T-helper 1 cell (primary cell): ENCODE measurements at places on chromosomes 16 and 17.
A peak's percentile ranks its signal among the peaks of the same experiment; 100 is the strongest.

GRCh38 chr16:7736138-7736665, 403.6 kb downstream of the RBFOX1 start:
- no peak for DNase-seq

GRCh38 chr16:74252329-74252728, 44.3 kb upstream of the PSMD7 start:
- no peak for DNase-seq

DNA sequence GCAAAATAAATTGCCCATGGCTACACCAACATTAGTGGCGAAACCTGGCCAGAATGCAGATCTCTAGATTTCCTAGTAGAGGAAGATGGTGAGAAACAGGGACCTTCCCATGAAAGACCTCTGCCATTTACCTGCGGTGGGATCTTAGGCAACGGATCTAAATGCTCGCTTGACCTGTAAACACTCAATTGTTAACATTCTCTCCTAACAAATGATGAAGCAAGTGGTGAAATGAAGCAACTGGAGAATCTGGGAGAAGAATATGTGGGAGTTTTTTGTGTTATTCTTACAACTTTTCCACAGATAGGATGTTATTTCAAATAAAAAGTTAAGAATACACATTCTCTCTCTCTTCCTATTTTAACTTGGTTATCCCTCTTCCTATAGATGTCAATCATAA, 56.6 kb downstream of the SMG6 start:
- DNase-seq = no peak

- DNase-seq = no peak
These were observed 31.8 kb downstream of the C16orf82 start for GRCh38 chr16:27098366-27099049.

- no peak for DNase-seq
These were observed 22.7 kb downstream of the WNT9B start for GRCh38 chr17:46873941-46874645.

- no peak for DNase-seq
These were observed 31.4 kb upstream of the CDC42EP4 start for GRCh38 chr17:73343168-73343634.

GRCh38 chr17:41530062-41531048, 2.2 kb upstream of the KRT19 start:
- no peak for DNase-seq

DNA sequence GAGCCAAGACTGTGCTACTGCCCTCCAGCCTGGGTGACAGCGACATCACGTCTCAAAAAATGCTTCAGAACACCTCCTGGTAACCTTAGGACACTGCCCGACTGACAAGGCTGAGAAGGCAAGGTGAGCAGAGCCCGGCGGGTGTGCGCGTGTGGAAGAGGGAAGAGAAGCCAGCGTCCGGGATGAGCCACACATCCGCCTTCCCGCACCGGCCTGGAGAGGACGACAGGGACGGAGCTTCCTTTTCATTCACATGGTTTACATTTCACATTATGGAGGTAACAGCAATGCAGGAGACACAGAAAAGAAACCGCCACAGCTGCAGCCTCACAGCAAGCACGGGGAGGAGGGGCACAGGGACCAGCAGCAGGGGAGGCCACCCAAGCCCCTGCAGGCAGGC, 16.5 kb downstream of the HAGH start:
- DNase-seq = no peak

- DNase-seq = no peak
These were observed 1.6 kb downstream of the KCNG4 start for GRCh38 chr16:84237994-84238750.

- no peak for DNase-seq
These were observed 33.0 kb upstream of the FOXJ1 start for GRCh38 chr17:76174037-76174436.

DNA sequence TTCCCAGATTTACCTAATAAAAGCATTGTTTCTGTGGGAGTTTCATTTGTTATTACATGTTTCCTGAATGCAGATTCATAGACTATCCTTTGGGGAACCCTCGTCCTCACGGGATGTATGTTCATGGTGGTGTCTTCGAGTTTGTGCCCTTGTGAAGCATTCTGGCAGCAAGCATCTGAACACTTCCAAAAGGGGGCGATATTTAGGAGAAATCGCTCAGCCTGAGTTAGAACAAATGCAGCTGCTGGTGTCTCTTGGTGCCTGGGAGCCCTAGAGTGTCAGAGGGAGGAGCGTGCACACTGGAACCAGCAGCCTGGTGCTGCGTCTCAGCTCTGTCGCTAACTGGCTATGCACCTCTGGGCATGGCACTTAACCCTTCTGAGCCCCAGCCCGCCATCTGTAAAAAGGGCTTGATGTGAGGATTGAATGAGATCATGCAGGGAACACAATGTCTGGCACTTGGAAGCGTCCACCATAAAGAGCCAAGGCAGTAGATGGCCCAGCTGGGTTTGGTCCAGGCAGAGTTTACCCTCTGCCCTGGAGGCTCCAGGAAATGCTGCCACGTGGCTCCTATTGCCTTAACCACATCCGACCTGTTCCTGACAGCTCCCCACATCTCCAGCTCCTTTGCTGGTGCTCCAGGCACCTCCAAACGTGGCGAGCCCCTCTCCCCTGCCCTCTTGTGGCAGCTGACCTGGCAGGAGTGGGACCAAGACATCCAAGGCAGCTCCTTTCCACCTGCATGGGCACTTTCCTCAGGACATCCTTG, 25.0 kb upstream of the C16orf78 start:
- no peak for DNase-seq

DNA sequence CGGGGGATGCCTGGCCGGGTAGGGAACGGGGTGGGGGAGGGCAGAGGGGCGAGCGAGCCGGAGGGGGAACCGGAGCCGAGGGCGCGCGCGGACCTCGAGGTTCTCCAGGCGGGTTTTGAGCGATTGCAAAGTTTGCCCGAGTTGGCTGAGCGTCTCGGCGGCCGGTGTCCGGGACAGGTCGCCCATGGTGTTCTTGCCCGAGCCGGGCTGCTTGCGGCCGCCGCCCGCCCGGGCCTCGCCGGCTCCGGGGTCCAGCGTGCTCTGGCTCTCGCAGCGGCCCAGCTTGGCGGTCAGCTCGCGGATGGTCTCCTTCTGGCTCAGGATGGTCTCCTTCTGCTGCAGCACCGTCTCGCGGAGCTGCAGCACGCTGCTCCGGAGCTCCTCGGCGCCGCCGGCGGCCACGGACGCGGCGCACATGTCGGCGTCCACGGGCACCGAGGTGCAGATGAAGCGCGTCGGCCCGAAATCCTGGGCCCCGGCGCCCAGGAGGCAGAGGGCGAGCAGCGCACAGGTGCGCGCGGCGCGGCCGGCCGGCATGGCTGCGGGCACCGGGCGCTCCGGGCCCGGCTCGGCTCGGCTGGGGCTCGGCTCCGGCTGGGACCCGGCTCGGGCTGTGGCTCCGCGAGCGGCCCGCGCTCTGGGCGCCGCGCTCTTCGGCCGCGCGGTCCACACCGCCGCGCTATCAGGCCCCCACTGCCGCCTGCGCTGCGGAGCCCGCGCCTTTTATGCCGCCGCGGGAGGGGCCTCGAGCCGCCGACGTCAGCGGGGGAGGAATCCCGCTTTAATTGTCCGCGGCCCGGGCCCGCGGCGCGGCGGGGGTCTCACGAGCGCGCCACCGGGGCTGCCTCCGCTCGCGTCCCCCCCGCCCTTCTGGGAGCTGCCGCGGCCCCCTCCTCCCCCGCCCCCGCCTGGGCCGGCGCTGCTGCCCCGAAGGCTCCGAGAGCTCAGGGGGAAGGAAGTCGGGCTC, at the start of gene NPTX1:
Gene NPTX1 (minus strand): TSS at position 698 of the 967 bp plus-strand sequence. CDS start 161 bp downstream, at position 537.
- DNase-seq = no peak

GRCh38 chr17:54749157-54749556, 151.5 kb upstream of the TOM1L1 start:
- no peak for DNase-seq

- no peak for DNase-seq
These were observed 357.9 kb downstream of the CNTNAP4 start for GRCh38 chr16:76634847-76635697.

- DNase-seq = no peak
These were observed 9.9 kb downstream of the C16orf46 start for GRCh38 chr16:81067166-81067565.

DNA sequence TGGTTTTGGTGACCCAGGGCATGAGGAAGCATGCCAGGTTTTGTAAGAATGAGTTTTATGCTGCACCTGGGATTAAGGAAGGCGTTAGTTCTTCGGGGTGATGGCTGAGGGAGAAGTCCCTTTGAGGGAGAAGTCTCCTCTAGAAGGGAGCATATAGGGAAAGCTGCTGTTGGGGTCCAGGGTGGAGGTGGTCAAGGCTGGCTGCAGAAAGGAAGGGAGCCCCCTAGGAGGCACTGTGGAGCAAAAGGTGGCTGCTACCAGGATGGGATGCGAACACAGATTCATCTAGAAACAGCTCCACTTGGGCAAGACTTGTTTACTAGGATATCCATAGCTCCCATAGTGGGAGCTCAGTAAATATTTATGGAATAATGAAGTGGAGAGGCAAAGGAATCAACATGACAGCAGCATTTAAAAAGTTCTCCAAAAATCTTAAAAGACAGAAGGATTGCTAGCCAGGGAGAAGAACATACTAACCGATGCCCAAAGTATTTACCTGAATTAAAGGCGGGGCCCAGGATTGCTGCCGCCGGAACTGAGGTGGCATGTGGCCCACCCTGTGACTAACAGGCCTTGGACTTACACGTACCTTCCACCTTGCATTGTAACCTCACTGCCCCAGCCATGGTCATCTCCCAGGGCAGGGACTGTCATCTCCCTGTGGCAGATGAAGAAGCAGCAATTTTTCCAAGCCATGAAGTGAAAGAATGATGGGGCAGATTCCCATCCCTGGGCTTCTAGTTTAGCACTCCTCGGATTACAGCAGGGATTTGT, 7.1 kb upstream of the LPCAT2 start:
- no peak for DNase-seq

- DNase-seq = no peak
These were observed 166.9 kb downstream of the SEC14L1 start for GRCh38 chr17:77307479-77308198.

DNA sequence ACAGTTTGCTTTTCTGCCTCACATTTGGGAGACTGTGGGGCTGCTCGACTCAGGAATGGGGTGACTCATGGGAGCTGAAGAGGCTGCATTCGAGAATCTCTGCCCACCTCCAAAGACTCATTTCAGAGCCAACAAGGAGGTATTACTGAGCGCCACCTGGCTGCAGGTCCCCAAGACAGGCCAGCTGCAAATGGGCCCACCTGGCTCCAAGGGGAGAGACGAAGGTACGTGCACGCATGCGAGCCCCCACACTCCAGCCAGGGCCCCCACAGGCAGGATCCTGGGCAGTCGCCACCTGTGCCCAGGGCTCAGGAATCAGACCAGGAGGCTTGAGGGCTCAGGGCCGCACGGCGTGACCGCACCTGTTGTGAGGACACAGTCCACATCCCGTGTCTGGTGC, 6.0 kb downstream of the HAGHL start:
- DNase-seq = no peak

- no peak for DNase-seq
These were observed 15.4 kb upstream of the KRT17 start for GRCh38 chr17:41639492-41640473.

GRCh38 chr17:66272811-66273585, 29.4 kb upstream of the PRKCA start:
- DNase-seq = no peak

GRCh38 chr17:72726936-72727335, 365.6 kb downstream of the SLC39A11 start:
- peak; percentile 81 for DNase-seq

- no peak for DNase-seq
These were observed 26.0 kb downstream of the DCUN1D3 start for GRCh38 chr16:20874088-20874581.

- no peak for DNase-seq
These were observed 53.4 kb downstream of the ABCC12 start for GRCh38 chr16:48102083-48103008.

DNA sequence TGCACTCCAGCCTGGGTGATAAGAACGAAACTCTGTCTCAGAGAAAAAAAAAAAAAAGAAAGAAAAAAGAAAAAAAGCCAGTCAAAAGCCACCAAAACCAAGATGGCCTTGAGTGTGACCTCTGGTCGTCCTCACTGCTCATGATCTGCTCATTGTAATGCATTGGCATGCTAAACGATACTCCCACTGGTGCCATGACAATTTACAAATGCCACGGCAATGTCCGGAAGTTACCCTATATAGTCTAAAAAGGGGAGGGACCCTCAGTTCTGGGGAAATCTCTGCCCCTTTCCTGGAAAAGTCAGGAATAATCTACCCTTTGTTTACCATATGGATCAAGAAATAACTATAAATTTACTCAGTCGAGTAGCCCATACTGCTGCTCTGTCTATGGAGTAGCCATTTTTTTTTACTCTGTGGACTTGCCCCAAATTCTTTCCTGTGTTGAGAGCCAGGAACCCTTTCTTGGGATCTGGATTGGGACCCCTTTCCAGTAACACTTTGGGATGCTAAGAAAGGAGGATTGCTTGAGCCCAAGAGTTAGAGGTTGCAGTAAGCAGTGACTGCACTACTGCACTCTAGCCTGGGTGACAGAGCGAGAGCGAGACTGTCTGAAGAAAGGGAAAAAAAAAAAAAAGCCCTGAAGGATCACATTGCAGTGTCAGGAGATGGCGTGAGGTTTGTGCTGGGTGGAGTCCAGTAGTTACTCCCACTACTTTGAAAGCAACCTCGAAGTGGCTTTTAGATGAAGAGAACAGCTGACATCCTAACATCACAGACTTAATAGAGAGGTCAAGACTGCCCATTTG, 3.7 kb upstream of the TMEM231 start:
- DNase-seq = no peak

DNA sequence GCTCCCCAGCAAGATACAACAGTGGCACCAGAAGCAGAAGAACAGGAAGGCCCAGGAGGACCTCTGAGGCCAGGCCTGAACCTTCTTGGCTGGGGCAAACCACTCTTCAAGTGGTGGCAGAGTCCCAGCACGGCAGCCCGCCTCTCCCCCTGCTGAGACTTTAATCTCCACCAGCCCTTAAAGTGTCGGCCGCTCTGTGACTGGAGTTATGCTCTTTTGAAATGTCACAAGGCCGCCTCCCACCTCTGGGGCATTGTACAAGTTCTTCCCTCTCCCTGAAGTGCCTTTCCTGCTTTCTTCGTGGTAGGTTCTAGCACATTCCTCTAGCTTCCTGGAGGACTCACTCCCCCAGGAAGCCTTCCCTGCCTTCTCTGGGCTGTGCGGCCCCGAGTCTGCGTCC, 11.9 kb downstream of the CES3 start:
- DNase-seq = no peak

- DNase-seq = no peak
These were observed 73.7 kb downstream of the RAI1 start for GRCh38 chr17:17754719-17755686.

DNA sequence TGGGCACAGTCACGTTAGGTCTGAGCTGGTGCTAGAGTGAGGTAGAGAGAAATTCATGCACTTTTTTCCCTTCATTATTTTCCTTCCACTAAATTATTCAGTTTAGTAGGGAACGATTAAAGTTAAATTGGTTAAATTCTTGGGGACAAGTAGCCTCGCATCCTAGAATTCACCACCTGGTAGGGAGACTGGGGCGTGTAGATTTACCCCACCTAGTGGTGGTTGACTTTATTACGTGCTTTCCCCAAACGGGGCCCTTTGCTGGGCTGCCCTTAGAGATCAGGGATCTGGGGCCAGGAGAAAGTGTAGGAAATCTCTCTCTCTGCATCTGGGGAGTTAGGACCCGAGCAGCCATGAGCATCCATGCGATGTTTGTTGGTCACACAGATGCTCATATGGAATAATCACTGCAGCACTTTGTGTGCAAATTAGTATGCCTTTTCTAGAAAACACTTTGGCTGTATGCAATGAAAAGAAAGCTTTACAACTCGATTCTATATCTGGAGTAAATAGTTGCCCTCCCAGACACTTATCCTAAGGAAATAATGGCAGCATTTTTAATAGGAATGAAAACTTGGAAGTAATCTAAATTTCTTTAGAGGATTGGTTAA, 107.0 kb downstream of the PLCG2 start:
- DNase-seq = peak; percentile 12
